ENCODE measurements at places on chromosomes 6 and 20. TPM values are rescaled to one million over a fixed set of nuclear protein-coding genes. Genes with fewer than 3 reads are reported as not detected.

The TCP11 gene
- not detected for total RNA-seq

The NR2E1 gene
- not detected for total RNA-seq

The NT5E gene
- 326 TPM for total RNA-seq

The SLCO4A1 gene
- total RNA-seq: not detected

The DACT2 gene
- total RNA-seq: 0.82 TPM

The CTSA gene
- total RNA-seq: 124 TPM

The LGSN gene
- total RNA-seq: not detected

Data from smooth muscle cell of the coronary artery (primary cell).